ENCODE measurements at places on chromosomes 5 and 9. TPM values are rescaled to one million over a fixed set of nuclear protein-coding genes. Genes with fewer than 3 reads are reported as not detected.

THG1L gene
- total RNA-seq: 8.4 TPM

SOHLH1 gene
- total RNA-seq: not detected

DNA sequence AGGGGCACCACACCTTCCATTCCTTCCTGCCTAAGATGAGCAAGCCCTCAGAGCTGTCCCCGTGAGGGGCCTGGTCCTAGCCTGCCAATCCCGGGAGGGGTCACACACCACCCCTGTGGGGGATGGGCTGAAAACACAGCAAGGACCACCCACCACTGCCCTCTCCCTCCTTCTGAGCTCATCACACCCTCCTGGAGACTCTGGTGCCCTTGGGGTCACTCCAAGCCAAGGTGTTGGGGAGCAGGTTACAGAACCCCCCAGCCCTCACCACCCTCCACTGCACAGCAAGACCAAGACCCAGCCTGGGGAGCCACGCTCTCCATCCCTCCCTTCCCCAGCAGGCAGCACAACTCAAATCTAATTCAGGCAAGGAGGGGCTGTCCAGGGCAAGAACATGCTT, 60.5 kb upstream of the PPP1R26 start:
- no peaks in the 10 kb centered on the region for H3K36me3 ChIP-seq
- H3K27me3 ChIP-seq: no peaks in the 10 kb centered on the region
- no peak overlapping the region for H3K27ac ChIP-seq
- no peak for DNase-seq
- H3K4me1 ChIP-seq: no peaks in the 10 kb centered on the region
- no peak overlapping the region for H3K4me3 ChIP-seq

PCDHA2 gene
- 0.35 TPM for total RNA-seq

DNA sequence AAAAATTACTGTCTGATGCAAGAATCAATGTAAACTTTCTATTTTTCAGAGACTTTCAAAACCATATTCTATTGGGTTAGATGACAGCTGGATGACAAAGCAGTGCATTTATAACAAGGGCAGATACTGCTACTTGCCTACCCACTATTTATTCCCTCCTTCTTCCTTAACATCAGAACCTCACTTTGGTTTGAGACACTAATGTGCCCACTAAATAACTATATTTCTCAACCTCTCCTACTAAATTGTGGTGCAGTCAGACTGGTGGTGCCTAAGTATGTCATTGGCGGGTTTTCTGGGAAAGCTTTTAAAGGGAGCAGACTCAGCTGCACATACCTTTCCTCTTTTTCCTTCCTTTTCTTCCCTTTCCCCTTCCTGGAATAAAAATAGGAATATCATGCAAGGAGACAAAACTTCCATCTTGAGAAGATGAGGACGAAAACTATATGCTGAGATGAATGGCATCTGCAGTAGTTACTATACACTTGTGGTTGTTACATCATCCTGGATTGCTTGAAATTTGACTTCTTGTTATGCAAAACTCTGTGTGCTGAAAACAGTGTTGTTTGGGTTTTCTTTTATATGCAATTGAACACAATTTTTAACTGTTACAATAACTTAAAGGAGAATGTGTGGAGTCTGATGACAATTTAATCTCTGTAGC, 43.8 kb downstream of the PRR16 start:
- no peak overlapping the region for H3K4me3 ChIP-seq
- no peaks in the 10 kb centered on the region for H3K4me1 ChIP-seq
- H3K36me3 ChIP-seq: no peaks in the 10 kb centered on the region
- no peaks in the 10 kb centered on the region for H3K27me3 ChIP-seq
- no peak for DNase-seq
- H3K27ac ChIP-seq: no peak overlapping the region

GRCh38 chr5:74686962-74687751, 2.1 kb downstream of the HEXB start:
- peaks cover 33% of the 10 kb centered on the region for H3K36me3 ChIP-seq
- no peak for DNase-seq
- peaks cover 15% of the 10 kb centered on the region for H3K4me1 ChIP-seq
- H3K27me3 ChIP-seq: no peaks in the 10 kb centered on the region
- no peak overlapping the region for H3K27ac ChIP-seq

PCDHGC5 gene
- total RNA-seq: 1.4 TPM

- no peak overlapping the region for H3K4me3 ChIP-seq
- no peaks in the 10 kb centered on the region for H3K27me3 ChIP-seq
- no peaks in the 10 kb centered on the region for H3K4me1 ChIP-seq
- H3K27ac ChIP-seq: no peak overlapping the region
- no peak for DNase-seq
Observed at GRCh38 chr9:116313638-116314037, 160.0 kb downstream of the PAPPA start.

PAPPA gene
- total RNA-seq: 2.9 TPM

DNA sequence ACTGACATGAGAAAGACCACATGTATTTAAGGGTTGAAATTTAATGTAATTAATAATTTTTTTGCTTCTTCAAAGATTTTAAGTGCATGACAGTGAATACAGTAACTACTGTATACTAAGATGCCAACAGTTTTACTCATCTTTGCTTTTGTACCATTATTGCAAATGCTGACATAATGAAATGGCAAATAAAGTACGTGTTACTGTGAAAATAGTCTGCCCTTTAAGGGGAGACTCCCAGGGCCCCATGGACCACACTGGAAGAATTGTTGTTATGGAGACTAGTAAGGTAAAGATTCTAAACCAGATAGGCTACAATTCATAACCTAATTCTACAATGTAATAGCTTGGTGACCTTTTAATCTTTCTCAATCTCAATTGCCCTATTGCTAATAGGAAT, 84.7 kb downstream of the NR3C1 start:
- no peak overlapping the region for H3K27ac ChIP-seq
- H3K4me1 ChIP-seq: peaks cover 79% of the 10 kb centered on the region
- no peaks in the 10 kb centered on the region for H3K27me3 ChIP-seq
- DNase-seq: no peak

DNA sequence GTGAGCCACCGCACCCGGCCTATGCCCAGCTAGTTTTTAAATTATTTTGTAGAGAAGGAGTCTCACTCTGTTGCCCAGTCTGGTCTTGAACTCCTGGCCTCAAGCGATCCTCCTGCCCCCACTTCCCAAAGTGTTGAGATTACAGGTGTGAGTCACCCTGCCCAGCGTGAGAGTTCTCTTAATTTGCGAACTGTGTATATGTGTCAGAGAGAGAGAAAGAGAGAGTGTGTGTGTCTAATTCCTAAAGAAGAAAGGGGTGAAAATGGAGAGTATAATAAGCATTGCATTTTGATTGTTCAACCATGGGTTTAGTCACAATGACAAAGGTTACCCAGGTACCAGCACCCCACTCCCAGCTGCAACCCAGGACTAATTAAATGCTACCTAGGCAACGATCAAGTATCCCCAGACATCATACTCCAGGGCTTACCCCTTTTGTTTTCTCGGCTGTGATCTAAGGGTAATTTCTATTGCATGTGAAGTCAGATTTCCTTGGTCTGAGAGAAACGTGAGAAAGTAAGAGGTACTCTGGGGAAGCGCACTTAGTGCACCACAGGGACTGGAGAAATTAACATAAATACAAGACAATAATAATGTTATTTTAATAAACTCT, 16.6 kb downstream of the MAP1B start:
- H3K27me3 ChIP-seq: no peaks in the 10 kb centered on the region
- no peak overlapping the region for H3K4me3 ChIP-seq
- H3K4me1 ChIP-seq: peaks cover 6% of the 10 kb centered on the region

GRCh38 chr5:14190194-14191164, 47.3 kb downstream of the TRIO start:
- H3K4me3 ChIP-seq: no peak overlapping the region
- H3K27me3 ChIP-seq: no peaks in the 10 kb centered on the region
- DNase-seq: no peak
- peak overlapping the region; percentile 32 for H3K27ac ChIP-seq
- H3K36me3 ChIP-seq: no peaks in the 10 kb centered on the region

GFPT2 gene
- 20.4 TPM for total RNA-seq

DNA sequence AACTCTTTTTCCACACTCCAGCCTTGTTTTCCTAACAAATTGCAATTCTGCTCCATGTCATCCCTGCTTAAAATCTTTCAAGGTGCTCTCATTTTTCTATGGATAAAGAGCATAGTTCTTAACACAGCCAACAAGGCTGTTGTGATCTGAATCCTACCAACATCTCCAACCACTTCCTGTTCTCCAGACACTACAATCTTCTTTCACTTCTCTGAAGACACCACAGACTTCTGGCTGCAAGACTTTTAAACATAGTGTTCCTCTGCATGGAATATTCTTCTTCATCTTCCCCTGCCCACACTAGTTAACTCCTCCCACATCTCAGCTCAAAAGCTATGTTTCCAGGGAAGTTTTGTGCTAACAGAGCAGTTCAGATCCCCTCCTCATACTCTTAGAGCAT, 404.8 kb downstream of the MAN2A1 start:
- no peak overlapping the region for H3K27ac ChIP-seq
- no peaks in the 10 kb centered on the region for H3K36me3 ChIP-seq
- no peak for DNase-seq

MLANA gene
- not detected for total RNA-seq

DNA sequence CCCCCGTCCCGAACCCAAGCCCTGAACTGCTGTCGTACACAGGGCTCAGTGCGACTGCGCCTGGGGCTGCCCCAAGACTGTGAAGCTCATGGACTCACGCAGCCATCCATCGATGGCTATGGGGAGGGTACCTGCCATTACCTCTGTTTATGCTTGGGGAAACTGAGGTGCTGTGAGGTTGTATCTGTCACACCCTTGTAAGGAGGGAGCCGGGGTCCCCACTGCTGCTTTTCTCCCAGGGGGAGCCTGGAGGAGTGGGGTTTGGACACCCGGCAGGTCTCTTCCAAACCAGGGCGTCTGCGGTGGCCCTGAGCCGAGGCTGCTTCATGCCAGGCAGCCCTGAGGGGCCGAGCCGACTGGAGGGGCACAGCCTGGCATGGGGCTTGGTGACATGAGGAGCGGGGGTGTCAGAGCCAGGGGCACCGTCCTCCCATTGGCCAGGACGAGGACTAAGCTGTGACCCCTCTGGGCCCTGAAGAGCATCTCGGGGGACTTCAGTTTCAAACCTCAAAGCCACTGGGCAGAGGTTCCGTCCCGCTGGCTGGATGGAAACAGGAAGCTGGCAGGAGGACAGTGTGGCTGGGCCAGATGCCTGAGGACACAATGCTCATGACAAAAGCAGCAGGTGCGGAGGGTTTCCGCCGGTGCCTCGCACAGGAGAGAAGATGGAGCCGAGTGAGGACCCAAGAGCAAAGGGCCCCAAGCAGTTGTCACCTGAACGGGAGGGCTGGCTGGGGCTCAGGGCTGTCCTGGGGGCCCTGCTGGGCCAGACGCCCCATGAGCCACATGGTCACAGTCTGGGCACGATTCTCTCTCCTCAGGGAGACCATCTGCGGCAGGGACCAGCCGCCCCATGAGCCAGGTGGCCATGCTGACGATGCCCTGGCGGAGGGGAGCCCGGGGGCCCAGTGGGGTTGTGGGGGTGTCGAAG, 54.4 kb upstream of the EXOC3 start:
- H3K4me1 ChIP-seq: peaks cover 3% of the 10 kb centered on the region
- H3K27me3 ChIP-seq: no peaks in the 10 kb centered on the region
- no peak overlapping the region for H3K27ac ChIP-seq
- H3K4me3 ChIP-seq: no peak overlapping the region
- H3K36me3 ChIP-seq: no peaks in the 10 kb centered on the region

- no peak for DNase-seq
- H3K36me3 ChIP-seq: peaks cover 4% of the 10 kb centered on the region
- no peak overlapping the region for H3K4me3 ChIP-seq
- H3K27me3 ChIP-seq: no peaks in the 10 kb centered on the region
- no peak overlapping the region for H3K27ac ChIP-seq
- H3K4me1 ChIP-seq: peaks cover 6% of the 10 kb centered on the region
Observed at GRCh38 chr9:136358016-136358415, 5.5 kb downstream of the DNLZ start.

Measured in upper lobe of right lung (tissue), 1 donor.